Activated CD4-positive, alpha-beta T cell treated with anti-CD3 and anti-CD28 coated beads, Interleukin-2, amount 10 ng/mL, durations not matched to agents 24 days and 14 days (primary cell): ENCODE measurements at places on chromosomes 12 and 14.

- no peak for DNase-seq
Measured at GRCh38 chr12:26808766-26809476, 24.1 kb downstream of the ITPR2 start.

- no peak for DNase-seq
Measured at GRCh38 chr14:30267141-30267540, 291.8 kb upstream of the G2E3 start.

DNA sequence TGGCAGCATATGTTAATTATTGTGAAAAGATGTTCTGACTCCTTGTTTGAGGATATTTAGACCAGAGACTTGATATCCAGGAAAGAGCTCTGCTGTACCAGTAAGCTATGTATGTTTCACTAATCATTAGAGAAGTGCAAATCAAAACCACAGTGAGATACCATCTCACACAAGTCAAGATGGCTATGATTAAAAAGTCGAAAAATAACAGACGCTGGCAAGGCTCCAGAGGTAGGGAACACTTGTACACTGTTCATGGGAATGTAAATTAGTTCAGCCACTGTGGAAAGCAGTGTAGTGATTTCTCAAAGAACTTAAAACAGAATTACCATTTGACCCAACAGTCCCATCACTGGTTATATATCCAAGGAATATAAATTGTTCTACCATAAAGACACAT lies 171.6 kb downstream of the DPY19L2 start:
- DNase-seq = no peak

- DNase-seq = no peak
Measured at GRCh38 chr12:111361717-111362576, 6.9 kb downstream of the PHETA1 start.

- no peak for DNase-seq
Measured at GRCh38 chr12:5251092-5251491, 180.8 kb upstream of the NTF3 start.

DNA sequence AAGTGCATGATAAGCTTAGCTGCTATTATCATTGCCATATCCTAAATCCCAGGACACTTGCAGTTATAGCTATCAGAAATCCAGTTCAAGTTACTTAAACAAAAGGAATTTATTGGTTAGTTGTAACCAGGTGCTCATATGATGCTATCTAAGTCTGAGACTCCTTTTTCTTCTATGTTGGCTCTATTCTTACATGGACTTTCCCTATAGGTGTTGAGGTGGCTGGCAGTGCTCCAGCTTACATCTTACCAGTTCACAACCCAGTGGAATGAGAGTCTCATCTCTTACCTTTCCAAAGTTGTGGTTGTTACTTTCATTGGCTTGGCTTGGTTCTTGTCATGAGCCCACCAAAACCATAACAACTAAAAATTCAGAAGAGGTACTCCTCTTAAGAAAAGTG lies 94.6 kb downstream of the DACT1 start:
- no peak for DNase-seq

DNA sequence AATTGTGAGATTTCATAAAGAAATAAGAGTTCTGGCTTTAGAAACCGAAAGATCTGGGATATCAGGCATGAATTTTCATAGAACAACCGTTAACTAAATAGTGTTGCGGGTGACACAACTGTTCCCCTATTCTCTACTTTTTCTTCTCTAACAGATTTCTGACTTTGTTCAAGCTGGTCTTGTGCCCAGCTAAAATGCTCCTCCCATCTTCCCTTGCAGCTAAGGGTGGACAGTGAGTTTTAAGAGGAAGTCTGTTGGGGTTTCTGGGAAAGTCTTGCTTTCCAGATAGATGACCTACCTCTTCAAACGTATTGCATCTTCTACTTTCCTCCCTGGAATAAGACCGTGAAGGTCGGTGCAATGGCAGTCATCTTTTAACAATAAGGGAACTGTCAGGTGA lies 18.7 kb downstream of the CCDC63 start:
- no peak for DNase-seq

- no peak for DNase-seq
Measured at GRCh38 chr12:100778967-100779590, 15.5 kb upstream of the ANO4 start.

GRCh38 chr12:22242726-22243125 lies 91.8 kb downstream of the ST8SIA1 start:
- DNase-seq = no peak

- DNase-seq = no peak
Measured at GRCh38 chr12:53166837-53167236, 13.7 kb upstream of the ZNF740 start.

DNA sequence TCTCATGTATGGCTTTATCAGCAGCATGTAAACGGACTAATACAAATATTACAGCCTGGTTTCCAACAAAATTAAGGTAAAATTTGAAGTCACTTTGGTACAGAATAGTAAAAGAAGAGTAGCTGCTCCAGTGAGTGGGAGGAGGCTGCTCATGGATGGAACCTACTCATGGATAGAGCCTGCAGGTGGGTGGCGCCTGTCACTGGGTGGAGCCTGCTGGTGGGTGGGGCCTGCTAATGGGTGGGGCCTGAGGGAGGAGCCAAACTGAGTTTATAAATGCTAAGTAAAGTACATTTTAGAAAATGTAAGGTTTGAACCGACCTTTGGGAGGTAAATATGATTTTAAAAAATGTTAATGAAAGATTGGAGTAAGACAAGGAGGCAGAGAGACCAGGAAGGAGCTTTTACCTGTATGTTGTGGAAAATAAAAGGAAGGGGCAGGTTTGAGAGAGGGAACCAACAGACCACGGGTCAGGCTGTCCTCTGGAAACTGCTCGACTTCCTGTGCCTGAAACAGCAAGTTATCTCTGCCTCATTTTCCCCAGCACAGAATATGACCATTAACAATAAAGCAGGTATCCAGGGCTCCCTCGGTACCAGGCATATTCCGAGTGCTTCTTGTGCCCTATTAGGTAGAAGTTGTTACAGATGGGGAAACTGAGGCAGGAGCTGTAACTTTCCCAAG lies 55.9 kb upstream of the SEL1L start:
- DNase-seq = no peak

- no peak for DNase-seq
Measured at GRCh38 chr12:116916122-116916521, 5.4 kb downstream of the FBXW8 start.

- DNase-seq = no peak
Measured at GRCh38 chr14:70887207-70887681, 20.0 kb upstream of the PCNX1 start.

GRCh38 chr14:64324895-64325294 lies 30.7 kb upstream of the ESR2 start:
- no peak for DNase-seq

GRCh38 chr12:126700096-126700495 lies 1566.9 kb upstream of the TMEM132C start:
- no peak for DNase-seq

DNA sequence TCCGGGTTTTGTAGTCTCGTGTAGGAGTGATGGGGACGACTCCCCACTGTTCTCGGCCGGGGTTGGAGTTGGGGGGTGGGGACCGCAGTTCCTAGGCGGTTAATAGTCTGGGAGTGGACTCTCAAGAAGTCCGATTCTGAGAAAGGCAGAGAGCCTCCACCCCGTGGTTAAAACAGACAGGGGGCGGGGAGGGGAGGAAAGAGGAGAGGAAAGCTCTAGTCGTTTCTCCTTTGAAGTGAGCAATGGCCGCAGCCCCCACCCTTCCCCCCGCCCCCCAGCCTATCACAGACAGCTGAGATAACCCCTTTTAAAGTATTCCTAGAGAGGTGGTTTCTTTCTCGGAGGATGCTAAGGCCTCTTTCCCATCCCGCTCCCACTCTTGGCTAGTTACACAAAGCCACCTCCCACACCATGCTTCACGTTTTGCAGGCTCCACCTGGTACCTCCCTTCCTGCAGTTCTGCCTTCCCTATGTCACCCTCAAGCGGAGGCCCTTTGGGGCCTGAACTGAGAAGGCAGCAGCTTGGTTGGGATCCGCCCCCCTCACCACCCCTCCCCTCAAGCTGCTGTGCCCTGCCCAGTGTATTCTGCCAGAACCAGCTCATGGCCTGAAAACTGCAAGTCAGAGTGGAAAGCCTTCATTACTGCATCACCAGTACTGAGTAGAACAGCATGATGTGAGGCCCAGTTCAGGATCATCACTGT lies 853 bp downstream of the USP5 start:
- peak; percentile 89 for DNase-seq

- DNase-seq = no peak
Measured at GRCh38 chr12:74918291-74918690, 291.3 kb downstream of the KCNC2 start.

DNA sequence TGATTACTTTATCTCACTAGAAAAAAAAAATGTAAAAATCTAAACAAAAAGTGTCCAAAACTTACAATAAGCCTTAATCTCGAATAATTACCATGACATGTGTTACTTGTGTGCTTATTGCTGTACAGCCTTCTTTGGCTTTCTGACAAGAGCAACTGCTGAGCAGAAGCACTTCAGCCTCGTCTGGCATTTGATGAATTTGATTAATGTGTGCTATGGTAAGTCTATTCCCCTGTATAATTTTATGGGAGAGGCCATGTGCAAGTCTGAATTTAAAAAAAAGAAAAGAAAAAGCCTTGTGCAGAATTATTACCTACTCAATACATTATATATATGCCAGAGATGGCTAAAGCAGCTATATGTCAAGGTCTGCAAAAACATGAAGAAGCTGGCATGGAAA lies 113.9 kb downstream of the AEBP2 start:
- no peak for DNase-seq

- DNase-seq = no peak
Measured at GRCh38 chr14:104075530-104076151, 9.9 kb upstream of the ASPG start.

DNA sequence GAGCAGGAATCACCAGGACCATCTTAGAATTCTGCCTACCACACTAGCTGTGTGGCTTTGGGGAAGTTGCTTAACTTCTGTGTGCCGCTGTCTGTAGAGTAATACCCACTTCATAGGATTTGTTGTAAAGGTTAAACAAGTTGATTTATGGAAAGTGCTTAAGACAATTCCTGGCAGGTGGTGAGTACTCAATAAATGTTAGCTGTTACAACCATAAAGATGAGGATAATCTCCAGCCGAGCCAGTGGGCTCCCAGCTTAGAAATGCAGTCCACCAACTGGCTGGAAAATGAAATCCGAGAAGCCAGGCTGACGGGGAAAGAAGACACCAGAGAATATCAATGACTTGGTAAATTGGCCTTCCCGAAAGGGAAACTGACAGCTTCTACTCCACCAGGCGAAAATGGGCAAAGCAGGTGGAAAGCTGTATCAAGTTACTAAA lies 173.5 kb downstream of the CHST11 start:
- DNase-seq = no peak

DNA sequence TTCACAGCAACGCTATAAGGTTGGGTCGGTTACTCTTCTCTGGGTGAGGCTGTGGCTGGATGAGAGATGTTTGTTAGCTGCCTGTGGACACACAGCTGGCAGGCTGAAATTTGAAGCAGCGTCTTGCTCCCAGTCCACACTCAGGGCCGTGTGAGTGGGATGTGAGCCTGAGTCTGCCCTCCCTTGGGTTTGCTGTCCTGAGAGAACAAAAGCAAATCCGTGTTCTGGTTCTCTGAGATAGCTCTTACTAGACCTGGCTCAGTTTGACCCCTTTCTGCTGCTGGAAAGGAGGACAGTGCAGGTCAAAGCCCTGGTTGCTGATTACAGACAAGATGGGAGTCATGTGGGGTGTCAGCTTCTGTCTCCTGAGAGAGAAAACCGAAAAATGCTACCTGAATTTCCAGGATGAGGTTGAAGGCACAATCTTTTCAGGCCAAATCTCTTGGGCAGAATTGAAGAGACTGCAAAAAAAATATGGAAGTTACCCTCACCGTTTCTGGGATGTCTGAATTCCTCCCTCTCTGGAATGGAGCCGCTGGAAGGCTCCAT lies 270.8 kb downstream of the ZFP36L1 start:
- no peak for DNase-seq

DNA sequence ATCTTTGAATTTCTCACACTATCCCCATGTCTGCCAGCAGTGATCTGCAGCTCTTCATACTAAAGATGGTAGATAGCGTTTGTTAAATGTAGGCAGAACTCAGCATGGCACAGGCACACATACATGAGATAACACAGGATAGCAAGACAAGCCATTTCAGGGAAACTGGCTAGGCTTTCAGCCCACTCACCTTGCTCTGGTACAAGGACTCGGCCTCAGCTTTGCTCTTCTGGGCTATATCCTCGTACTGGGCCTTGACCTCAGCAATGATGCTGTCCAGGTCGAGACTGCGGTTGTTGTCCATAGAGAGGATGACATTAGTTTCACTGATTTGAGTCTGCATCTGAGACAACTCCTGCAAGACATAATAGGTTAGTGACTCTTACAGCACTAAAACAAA lies 3.1 kb downstream of the KRT1 start:
- no peak for DNase-seq

- peak; percentile 84 for DNase-seq
Measured at GRCh38 chr12:124915239-124916236, 1.1 kb upstream of the UBC start.

- no peak for DNase-seq
Measured at GRCh38 chr12:6295094-6295811, 15.2 kb upstream of the PLEKHG6 start.

DNA sequence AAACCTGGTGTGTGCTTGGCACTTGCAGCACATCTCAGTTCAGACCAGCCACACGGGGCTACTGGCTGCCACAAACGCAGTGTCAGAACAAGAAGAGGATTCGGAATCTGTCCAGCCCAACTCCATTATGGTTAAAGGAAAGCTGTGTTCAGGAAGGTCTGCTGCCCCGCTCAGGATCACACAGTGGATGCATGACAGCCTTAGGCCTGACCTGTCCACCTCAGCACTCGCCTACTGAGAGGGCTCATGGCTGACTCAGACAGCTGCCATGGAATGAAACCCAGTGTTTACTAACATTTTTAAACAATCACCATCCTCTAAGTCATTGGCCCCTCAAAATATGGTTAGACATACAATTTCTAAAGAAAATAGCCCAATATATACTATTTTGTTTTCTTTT lies 5.6 kb upstream of the NIN start:
- DNase-seq = no peak

DNA sequence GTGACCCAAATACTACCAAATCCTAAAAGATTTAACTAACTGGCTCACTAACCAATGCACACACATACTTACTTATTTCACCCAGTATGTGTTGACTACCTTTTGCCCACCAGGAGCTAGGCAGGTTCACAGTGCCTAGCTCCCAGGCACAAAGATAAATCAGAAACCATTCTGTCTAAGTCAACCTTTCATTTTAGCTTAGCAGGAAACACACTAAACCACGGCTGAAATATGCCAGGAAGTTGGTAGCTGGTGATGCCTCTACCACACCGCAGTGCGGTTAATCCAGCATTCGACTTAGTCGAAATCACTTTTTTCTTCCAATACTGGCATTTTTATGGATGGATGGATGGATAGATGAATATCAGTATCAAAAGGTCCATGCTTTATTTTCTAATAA lies 597.7 kb downstream of the DIO2 start:
- no peak for DNase-seq

- no peak for DNase-seq
Measured at GRCh38 chr12:53100466-53101151, 2.7 kb upstream of the SOAT2 start.
